Nucleus accumbens (tissue), 56 donors: ENCODE measurements at places on chromosomes 7 and 10.

DNA sequence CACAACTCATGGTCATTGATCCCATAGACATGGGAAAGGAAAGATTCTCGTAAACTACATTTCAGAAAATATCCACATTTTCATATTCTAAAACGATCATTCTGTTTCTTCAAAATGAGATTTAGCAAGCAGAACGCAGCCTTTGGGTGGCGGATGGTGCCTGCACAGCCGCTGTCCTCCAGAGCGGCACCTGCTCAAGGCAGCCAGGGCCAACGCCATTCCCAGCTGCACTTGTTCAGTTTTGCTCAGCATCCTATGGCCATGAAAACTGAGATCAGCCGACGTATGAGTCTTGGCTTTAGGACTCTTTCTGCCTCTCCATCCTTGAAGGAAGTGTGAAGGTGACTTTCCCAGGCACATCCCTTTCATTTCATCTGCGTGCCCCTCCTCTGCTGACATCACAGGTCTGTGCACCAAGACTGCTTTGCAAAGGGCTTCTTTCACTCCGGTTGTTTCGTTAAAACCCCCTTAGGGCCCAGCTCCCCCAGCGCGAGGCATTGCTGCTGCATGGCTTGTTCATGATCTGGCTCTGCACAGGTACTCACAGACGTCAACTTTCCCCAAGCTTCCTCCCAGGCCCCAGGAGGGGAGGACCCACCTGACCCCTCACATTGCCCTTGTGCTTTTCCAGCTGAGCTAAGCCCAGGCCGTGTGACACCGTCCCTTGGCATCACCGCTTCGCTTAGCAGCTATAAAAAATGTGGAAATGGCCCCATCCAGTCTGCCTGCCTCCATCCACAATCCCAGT is 37.2 kb downstream of the TCERG1L start:
- DNase-seq: no peak

- no peak for DNase-seq
These were observed 68.1 kb downstream of the CPEB3 start for GRCh38 chr10:92222603-92223262.

DNA sequence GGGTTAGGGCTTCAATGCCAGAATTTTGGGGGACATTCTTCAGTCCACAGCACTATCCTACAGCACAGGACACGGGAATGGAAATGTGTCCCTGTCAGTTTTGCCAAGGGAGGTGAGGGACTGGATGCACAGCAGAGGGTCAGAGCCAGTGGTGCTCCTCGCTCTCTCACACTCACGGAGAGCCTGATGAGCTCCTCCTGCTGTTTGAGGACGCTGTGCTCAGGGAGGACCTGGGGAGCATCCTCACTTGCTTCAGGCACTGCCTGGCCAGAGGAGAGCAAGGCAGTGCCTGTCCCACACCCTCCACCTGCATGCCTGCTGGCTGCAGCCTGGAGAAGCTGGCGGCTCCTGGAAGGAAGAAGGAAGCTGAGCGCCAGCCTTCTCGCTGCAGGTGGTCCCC is 58.6 kb downstream of the RAMP3 start:
- no peak for DNase-seq

- no peak for DNase-seq
These were observed 463.7 kb upstream of the SEMA3A start for GRCh38 chr7:84658286-84658685.

GRCh38 chr7:104206841-104207240 is 972 bp downstream of the ORC5 start:
- no peak for DNase-seq

DNA sequence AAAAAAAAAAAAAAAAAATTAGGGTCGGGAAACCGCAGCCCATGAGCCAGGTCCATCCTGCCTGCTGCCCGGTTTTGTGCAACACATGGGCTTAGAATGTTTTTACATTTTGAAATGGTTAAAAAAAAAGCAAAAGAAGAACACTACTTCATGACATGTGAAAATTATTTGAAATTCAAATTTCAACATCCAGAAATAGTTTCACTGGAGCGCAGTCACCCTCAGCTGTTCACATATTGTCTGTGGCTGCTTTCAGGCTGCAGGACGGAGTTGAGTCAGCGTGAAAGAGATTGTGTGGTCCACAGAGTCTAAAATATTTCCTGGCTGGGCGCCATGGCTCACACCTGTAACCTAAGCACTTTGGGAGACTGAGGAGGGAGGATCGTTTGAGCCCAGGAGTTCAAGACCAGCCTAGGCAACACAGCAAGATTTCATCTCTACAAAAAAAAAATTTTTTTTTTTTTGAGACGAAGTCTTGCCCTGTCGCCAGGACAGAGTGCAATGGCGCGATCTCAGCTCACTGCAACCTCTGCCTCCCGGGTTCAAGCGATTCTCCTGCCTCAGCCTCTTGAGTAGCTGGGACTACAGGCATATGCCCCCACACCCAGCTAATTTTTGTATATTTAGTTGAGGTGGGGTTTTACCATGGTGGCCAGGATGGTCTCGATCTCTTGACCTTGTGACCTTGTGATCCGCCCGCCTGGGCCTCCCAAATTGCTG is 63.9 kb upstream of the ECHDC3 start:
- DNase-seq: no peak

GRCh38 chr7:18538554-18539250 is 43.2 kb downstream of the HDAC9 start:
- DNase-seq: no peak

DNA sequence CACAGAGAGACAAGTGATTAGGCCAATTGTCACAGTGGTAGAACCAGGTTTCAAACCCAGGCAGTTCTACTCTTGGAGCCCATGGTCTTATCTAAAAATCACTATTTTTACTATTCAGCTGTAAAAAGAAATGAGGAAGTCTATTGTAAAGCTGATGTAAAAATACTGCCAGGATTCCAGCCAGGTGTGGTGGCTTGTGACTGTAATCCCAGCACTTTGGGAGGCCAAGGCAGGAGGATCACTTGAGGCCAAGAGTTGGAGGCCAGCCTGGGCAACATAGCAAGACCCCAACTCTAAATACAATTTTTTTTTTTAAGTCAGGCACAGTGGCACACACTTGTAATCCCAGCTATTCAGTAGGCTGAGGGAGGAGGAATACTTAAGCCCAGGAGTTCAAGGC is 40.4 kb downstream of the HIP1 start:
- DNase-seq: no peak

DNA sequence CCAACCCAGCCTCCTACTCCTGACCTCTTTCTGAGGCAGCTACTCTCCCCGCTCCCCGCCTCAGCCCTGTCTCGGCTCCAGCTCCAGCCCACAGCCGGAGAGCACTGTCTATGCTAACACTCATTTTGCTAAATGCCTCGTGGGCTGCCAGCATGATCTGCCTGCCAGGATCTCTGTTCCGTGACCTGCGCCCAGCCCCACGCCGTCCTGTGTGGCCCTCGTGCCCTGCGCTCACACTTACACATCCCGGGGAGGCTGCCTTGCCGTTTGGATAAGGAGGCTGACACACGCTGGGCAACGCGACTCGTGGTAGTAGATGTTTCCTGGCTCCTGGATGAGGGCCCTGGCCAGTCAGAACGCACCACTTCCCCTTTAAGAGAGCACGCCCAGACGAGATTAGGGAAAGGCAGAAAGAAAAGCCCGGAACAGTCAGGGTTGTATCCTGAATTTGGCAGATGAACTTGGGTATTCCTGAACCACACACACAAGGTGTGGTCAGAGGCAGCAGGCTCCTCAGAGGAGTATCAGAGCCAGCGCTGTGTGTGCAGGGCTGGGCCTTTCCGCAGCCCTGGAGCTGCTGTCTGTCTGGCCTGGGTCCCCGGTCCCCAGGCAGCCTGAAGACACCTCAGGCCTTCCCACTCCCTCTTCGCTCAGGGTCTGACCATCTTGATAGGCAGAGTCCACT is 97.7 kb upstream of the EFCAB10 start:
- DNase-seq: peak; percentile 22

GRCh38 chr10:12208460-12208859 is 12.5 kb downstream of the CDC123 start:
- DNase-seq: no peak

GRCh38 chr10:69867699-69868558 is 66.2 kb downstream of the COL13A1 start:
- no peak for DNase-seq

DNA sequence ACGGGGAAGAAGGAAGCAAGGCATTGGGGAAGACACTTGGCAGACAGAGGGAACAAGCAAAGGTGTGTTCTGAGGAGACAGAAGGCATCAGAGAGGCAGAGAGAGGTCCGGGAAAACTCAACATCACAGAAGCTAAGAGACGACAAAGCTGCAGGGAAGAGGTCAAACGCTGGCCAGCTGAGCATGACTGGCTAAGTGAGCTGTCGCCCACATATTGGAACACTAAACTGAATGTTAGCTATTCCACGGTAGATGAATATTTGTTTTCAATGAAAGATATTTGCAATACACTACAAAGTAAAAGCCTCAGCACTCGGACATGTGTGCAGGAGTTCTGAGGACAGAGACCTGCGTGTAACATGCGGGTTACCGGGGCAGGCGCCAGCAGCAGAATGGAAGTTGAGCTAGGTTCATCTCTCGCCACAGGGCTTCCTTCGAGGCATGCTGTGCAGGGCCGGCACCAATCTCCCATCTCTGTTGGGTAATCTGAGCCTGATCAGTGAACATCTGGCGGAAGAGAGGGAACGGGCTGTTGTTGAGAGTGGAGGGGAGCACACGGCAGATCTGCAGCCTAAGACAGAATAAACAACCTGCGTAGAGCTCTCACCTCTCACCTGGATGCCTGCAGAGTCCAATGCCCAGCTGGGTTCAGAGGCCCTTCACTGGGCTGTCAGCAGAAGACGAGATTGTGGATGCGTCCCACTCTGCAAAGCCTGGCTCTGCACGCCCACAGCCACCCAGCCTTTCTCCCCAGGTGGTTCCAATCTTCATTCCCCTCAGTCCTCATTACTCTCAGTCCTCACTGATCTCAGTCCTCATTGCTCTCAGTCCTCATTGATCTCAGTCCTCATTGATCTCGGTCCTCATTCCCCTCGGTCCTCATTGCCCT is 35.9 kb downstream of the INSIG1 start:
- DNase-seq: no peak

GRCh38 chr10:96618653-96619052 is 31.8 kb upstream of the TM9SF3 start:
- DNase-seq: peak; percentile 47

GRCh38 chr7:115822801-115823200 is 207.8 kb downstream of the TFEC start:
- no peak for DNase-seq

- DNase-seq: no peak
These were observed 992.2 kb downstream of the PCDH15 start for GRCh38 chr10:53808677-53809372.

- DNase-seq: no peak
These were observed at the start of gene C10orf90 for GRCh38 chr10:126670056-126670894. Gene C10orf90 (minus strand): TSS chr10:126670693. CDS start chr10:126670480, 213 bp downstream.

GRCh38 chr10:74255214-74255613 is 104.2 kb downstream of the ADK start:
- DNase-seq: no peak

DNA sequence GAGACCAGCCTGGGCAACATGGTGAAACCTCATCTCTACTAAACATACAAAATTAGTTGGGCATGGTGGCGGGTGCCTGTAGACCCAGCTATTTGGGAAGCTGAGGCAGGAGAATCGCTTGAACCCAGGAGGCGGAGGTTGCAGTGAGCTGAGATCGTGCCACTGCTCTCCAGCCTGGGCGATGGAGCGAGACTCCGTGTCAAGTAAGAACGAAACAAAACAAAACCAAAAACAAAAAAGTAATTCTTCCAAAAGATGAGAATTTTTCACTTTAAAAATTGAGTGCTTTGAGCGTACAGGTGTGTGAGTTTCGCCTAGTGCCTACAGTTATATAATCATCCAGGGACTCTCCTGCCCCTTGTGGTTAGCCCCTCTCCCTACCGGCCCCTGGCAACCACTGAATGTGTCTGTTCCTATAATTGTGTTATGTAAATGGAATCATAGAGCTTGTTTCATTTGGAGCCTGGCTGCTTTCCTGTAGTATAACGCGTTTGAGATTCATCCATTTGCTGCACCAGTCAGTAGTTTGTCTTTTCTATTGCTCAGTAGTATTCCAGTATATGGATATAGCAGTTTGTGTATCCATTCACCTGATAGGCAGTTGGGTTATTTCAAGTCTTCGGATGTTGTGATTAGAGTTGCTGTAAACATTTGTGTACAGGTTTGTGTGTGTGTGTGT is 80.0 kb downstream of the RBM33 start:
- no peak for DNase-seq

GRCh38 chr7:107958764-107959526 is 44.0 kb downstream of the LAMB1 start:
- no peak for DNase-seq

DNA sequence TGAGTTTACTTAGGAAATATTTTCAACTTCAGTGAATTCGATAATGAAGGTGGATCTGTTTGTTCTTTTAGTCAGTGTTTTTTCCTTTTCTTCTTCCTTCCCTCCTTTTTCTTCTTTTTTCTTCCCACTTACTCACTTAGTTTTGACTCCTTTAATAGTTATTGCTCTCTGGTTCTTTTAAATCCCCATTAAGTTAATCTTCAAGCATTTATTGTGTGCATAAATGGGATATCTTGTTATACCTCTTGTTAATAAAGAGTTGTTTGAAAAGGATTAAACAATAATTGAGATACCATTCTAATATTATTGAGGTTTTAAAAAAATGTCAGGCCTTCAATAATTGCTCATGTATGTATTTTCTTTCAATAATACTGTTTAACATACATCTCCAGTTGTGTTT is 19.5 kb downstream of the STAM start:
- DNase-seq: no peak

DNA sequence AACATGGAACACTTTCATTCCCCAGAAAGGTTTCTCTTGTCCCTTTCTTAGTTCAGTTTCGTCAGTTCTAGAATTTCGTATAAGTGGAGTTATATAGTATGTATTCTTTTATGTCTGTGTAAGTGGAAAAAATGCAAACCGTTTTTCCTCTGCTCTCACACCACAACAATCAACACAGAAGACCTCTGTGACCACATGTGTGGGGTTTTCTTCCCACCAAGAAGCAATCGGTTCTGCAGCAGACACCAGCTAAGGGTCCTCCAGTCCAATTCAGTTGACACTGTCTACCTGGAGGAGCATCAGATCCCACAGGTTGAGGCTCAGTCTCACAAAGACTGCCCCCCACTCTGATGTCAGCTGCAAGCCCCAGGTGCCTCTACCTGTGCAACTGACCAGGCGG is 6.2 kb downstream of the CDC123 start:
- no peak for DNase-seq

- no peak for DNase-seq
These were observed 537.9 kb upstream of the MGMT start for GRCh38 chr10:128929131-128929530.

- no peak for DNase-seq
These were observed 1009.7 kb upstream of the CELF2 start for GRCh38 chr10:10007957-10008356.

- DNase-seq: no peak
These were observed 33.7 kb upstream of the DPYSL4 start for GRCh38 chr10:132152896-132153580.
